ENCODE measurements at places on chromosomes 1 and 21. TPM values are rescaled to one million over a fixed set of nuclear protein-coding genes. Genes with fewer than 3 reads are reported as not detected.

CHI3L1 gene
- 0.12 TPM for total RNA-seq

B3GALT5 gene
- total RNA-seq, result 1.1 TPM

C8A gene
- not detected for total RNA-seq

GRCh38 chr1:158945061-158945460, 13.7 kb downstream of the PYHIN1 start:
- no peak for DNase-seq

- no peak for DNase-seq
Observed at GRCh38 chr1:76352741-76353435, 278.3 kb downstream of the ST6GALNAC3 start.

DNA sequence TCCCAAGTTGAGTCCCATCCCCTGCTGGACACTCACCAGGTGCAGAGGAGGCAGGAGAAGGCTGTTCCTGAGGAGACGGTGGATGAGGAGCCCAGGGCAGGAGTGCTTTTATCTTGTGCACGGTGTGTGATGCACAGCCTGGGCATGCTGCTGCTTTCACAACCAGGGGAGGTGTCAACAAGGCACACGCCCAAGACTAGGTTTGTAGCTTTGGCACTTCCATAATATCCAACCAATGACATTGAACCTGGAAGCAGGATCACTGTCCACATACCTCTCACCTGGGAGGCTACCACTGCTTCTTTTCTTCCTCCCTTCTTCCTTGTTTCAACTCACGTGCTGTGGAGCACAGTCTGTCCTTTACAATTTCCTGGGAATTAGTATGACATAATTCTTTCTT, at the start of gene LCE3D:
Gene LCE3D (minus strand): TSS at position 84 of the 400 bp plus-strand sequence. CDS start 580 bp downstream, outside the sequence.
- no peak for DNase-seq

- no peak for DNase-seq
Observed at GRCh38 chr1:86991549-86992186, 77.2 kb downstream of the HS2ST1 start.

DNA sequence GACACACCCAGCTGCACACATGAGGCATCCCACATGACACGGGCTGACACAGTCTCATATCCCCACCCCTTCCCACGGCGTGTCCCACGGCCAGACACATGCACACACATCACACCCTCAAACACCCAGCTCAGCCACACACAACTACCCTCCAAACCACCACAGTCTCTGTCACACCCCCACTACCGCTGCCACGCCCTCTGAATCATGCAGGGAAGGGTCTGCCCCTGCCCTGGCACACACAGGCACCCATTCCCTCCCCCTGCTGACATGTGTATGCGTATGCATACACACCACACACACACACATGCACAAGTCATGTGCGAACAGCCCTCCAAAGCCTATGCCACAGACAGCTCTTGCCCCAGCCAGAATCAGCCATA, 22.6 kb downstream of the PODN start:
- no peak for DNase-seq

All from glomerular endothelial cell (primary cell).